RPMI7951 (cell line): ENCODE measurements at places on chromosomes 7 and 10. TPM values are rescaled to one million over a fixed set of nuclear protein-coding genes. Genes with fewer than 3 reads are reported as not detected.

Gene ARMC3
- total RNA-seq: not detected in 2 replicates

Gene WNT8B
- total RNA-seq: not detected in 2 replicates

Gene FAM20C
- total RNA-seq: 256 and 312 TPM in 2 replicates

Gene ZNF12
- 20.0 and 25.1 TPM in 2 replicates for total RNA-seq

Gene VAX1
- total RNA-seq: not detected in 2 replicates

Gene ANKRD2
- not detected in 2 replicates for total RNA-seq

Gene SPDYE6
- 0.24 TPM in 1 of 2 replicates, not detected in the other for total RNA-seq

Gene MCM10
- total RNA-seq: 20.7 and 21.9 TPM in 2 replicates

- DNase-seq: no peak
Measured at GRCh38 chr7:135317676-135318325, 84.2 kb downstream of the STRA8 start.

- DNase-seq: no peak
Measured at GRCh38 chr7:96188591-96188991, 133.3 kb downstream of the SLC25A13 start.

- DNase-seq: no peak
Measured at GRCh38 chr10:77212632-77213031, 425.0 kb downstream of the KCNMA1 start.

DNA sequence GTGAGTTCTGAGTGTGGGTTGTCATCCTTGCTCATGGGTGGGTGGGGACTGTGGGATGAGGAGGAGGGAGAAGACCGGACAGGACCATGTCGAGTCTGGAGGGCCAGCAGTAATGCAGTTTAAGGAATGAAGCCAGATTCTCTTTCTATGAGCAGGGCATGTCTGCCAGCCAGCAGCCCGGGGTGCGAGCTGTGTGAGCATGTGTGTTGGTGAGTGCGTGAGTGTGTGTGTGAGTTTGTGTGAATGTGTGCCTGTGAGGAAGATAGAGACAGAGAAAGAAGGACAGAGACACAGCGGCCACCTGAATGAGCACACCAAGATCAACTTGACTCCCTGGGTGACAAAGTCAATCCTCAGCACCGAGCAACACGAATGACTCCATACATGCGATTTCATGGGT, 52.3 kb downstream of the ADARB2 start:
- no peak for DNase-seq

DNA sequence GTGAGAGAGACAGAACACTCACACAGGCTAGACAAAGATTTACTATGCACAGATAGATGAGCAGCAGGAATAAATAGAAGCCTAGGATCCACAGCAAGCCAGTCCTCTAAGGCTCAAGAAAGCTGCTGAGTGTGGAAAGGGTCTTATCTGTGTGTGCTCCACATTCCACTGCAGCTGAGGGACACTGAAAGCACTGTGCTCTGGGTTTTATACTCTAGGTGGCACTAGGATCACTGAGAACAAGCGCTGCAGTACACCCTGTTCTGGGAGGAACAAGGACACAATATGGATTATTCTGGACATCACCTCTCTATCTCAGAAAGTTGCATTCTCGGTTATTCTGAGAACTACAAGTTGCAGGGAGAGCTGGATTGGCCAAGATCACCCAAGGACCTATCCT, 4.9 kb upstream of the KLHL7 start:
- peak; percentile 7 for DNase-seq

DNA sequence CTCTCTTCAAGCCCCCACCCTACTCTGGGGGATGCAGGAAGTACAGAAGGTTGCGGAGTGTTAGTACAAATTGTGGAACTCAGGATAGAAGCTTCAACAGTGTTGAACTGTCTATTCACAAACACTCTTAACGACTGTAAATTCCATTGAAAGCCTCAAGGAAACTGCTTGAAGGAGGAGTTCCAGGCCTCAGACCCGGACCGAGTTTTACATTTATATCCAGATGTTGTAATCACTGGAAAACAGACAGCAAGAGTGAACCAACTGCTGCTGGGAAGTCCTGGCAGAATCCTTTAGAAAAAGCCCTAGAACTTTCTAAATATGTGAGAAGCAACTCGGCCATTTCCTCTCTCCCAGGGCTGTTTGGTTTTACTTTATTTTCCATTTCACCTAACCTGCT, 84.1 kb upstream of the LRRC18 start:
- DNase-seq: no peak

DNA sequence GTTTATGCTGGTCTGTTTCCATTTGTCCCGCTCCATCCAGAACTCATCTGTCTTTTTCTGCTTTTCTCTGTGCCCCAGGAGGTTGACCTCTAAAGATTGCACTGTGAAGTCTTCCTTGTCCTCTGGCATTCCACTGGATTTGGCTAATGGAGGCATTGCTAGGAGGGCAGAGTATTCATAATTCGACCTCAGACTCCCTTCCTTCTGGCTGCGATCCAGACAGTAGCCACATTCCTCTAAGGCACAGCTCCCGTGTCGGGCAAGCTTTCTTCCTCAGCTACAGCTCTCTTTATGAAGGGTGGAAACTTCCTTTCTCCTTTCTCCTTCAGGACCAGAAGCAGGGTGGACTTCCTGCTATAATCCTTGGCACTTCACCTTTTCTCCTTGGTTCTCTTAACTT, 175.9 kb downstream of the BAMBI start:
- peak; percentile 82 for DNase-seq

DNA sequence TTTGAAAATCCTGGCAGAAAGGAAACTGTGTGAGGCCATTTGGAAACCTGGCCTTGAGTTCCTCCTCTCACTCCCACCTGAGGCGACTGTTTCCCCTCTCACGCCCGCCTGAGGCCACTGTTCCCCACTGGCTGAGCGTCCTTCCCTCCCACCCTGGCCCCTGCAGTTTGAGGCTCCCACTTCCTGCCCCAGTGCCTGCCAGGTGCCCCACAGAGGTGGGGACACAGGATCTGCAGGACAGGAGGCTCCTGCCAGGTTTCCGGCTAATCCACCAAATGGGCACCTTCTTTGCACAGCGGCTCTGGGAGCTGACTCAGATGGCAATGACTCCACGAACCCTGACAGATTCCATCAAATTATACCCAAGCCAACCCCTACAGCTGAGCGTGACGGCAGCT, 24.3 kb upstream of the LARP4B start:
- no peak for DNase-seq

DNA sequence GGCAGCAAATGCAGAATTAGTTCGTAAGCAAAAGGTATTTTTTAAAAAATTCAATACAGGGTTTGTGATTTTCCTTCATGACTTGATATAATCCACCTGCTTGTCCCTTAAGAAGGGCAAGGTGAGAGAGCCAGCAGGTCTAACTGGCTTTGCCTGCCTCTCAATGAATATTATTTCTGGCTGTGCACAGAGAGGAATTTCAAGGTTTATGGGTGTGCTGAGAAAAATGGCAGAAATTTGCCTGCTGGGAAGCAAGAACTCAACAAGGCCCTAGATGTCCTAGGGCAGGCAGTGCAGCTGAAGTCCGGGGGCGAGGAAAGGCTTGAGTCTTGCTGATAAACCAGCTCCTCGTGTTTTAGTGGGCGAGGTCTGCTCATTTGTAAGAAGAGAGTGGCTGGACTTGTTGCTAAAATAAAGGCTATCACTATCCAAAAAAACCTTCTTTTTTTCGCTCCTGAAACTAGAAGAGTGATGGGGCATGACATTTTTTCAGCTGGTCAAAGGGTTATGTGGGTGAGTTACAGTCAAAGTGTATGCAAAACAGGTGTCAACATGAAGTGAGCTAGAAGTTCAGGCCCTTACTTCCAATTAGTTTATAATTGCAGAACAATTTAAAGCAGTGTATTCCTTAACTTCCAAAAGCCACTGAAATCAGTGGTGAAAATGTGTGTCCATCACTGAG, 385.8 kb upstream of the KLF6 start:
- DNase-seq: no peak

- peak; percentile 68 for DNase-seq
Measured at GRCh38 chr7:98133621-98134303, 27.1 kb downstream of the LMTK2 start.
